Fibroblast of skin of scalp (primary cell): ENCODE measurements at places on chromosomes 3 and 15.

GRCh38 chr15:82950295-82950694, 2.2 kb downstream of the HOMER2 start:
- DNase-seq = no peak

DNA sequence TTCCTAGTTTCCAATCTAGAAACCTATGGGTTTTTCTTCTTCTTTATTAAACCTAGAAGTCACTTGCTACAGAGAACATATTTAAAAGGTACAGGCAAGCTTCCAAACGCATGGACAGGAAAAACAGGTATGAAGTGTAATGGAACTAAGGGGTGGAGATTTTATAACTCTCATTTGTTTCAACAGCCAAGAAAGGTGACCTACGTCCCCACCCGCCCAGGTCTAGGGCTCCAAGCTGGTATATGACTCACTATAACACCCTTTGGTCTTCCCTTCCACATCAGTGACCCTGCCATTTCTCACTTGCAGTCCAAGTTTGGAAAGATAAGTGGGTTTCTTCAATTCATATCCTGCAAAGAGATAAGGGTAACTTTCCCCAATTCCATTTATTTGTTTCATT, 6.0 kb upstream of the LIPH start:
- no peak for DNase-seq

DNA sequence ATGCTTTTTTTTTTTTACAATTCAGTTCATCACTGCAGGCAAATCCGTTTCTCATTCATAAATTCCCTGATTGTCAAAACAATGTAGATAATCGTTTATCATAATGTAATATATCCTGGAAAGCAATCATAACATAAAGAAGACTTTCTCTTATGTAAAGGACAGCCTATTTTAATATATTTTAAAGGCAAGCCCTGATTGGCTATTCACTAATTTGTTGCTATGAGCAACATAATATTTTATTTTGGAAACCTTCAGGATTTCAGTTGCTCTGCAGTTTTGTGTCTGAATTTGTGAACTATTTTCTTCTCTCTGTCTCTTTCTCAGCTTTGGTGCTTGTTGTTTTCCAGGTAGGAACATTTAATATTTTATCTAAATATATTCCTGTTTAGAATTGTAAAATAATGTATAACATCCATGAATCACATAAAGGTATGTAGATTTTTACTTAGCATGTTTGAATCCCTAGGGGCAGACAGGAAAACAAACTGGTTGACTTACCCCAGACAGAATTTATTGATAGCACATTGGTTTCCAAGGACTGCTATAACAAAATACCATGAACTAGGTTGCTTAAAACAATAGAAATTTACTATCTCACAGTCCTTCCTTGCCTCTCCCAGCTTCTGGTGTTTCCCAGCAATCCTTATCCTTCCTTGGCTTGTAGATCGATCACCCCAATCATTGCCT, 253.5 kb downstream of the CDIN1 start:
- DNase-seq = peak; percentile 19

- peak; percentile 17 for DNase-seq
Observed at GRCh38 chr3:133211449-133211848, 173.3 kb downstream of the TMEM108 start.

DNA sequence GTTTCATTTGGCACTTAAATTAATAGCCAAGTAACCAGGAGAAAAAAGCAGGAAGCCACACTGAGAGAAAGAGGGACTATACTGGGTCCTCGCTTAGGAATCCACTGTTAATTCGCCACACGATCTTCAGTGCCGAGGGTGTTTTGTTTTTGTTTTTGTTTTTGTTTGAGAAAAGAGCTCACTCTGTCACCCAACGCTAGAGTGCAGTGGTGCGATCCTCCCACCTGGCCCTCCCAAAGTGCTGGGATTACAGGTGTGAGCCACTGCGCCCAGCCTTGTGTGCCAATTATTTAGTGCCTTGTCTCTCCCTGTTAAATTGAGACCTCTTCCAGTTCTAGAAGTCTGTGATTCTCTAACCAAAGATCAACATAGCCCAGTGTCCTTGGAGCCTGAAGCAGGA, 53.8 kb upstream of the TPM1 start:
- DNase-seq = no peak

- DNase-seq = no peak
Observed at GRCh38 chr3:134346744-134347143, 27.5 kb downstream of the AMOTL2 start.

- no peak for DNase-seq
Observed at GRCh38 chr15:97156739-97157265, 803.7 kb upstream of the ARRDC4 start.

GRCh38 chr3:128996726-128997125, 2.9 kb upstream of the CFAP92 start:
- DNase-seq = no peak

GRCh38 chr3:198071602-198072287, 111.7 kb downstream of the LMLN start:
- peak; percentile 89 for DNase-seq

GRCh38 chr15:68376447-68377060, 55.4 kb downstream of the ITGA11 start:
- no peak for DNase-seq

- DNase-seq = no peak
Observed at GRCh38 chr15:85031086-85031943, 49.7 kb downstream of the PDE8A start.

GRCh38 chr15:34109797-34110663, 8.1 kb downstream of the PGBD4 start:
- peak; percentile 44 for DNase-seq
